ENCODE measurements at places on chromosomes 6 and 20. TPM values are rescaled to one million over a fixed set of nuclear protein-coding genes. Genes with fewer than 3 reads are reported as not detected.

- no peaks in the 10 kb centered on the region for H3K27me3 ChIP-seq
- H3K4me1 ChIP-seq = no peaks in the 10 kb centered on the region
Observed at GRCh38 chr6:68876792-68877493, 241.9 kb downstream of the ADGRB3 start.

The SNAI1 gene
- 10.9 TPM for total RNA-seq

DNA sequence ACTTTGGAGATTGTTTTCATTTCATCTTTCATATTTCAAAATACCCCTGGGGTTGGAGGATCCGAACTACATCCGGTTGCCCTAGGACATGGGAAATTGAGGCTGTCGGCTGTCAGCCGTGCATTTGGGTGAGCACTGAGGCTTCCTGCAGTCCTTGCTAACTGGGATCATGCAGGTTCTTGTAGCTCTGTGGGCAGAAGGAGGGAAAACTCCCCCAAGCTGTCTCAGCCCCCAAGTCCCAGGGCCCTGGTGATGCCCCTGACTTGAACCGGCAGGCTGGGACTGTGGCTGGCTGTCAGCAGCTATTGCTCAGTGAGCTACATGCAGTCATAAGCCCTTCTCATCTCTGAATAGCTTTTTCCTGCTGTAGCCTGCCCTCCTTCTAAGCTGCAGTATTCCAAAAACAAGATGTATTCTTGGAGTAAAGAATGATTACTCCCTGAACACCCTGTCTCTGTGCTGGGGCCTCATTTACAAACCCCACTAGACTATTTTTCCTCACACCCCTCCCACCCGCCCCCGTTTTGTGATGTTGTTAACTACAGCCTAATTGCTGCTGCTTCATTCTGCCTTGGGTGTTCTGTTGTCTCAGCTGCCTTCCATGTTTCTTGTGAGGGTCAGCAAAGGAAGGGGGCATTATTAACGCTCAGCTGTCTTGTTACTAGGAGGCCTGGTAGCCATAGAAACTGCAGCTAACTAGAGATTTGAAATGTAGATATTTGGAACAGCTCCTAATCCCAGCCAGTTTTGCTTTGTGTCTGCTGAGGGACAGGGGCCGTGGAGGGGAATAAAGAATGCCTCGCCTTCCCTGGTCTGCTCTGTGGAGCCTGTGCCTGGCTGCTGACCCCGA lies 18.1 kb downstream of the MTRES1 start:
- H3K4me1 ChIP-seq = no peaks in the 10 kb centered on the region
- H3K27me3 ChIP-seq = no peaks in the 10 kb centered on the region
- DNase-seq = no peak
- H3K4me3 ChIP-seq = no peak overlapping the region
- H3K27ac ChIP-seq = no peak overlapping the region

GRCh38 chr6:68947721-68948120 lies 312.6 kb downstream of the ADGRB3 start:
- DNase-seq = no peak
- no peaks in the 10 kb centered on the region for H3K27me3 ChIP-seq
- H3K4me1 ChIP-seq = no peaks in the 10 kb centered on the region
- no peak overlapping the region for H3K27ac ChIP-seq

DNA sequence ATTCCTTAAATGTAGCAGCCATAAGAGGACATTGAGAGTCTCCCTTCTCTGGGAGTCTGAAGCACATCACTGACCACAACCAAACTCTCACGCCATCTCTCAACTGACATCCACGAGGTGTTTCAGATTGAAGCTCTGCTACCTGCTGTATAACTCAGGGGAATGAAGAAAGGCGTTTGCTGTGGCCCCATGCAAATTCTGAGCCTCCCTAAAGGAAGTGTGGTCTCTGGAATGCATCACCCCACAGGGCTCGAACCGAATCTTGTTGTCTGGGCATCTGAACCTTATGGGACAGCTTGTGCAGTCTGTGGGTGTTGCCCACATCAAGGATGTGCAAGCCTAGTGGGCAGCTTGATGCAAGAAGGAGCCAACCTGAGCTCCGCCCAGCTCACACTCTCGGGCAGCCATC lies 10.9 kb downstream of the PMEPA1 start:
- H3K27ac ChIP-seq = peak overlapping the region; percentile 49
- no peak overlapping the region for H3K4me3 ChIP-seq
- H3K27me3 ChIP-seq = no peaks in the 10 kb centered on the region
- H3K36me3 ChIP-seq = no peaks in the 10 kb centered on the region
